ENCODE measurements at places on chromosomes 16 and 17.
A peak's percentile ranks its signal among the peaks of the same experiment; 100 is the strongest.

DNA sequence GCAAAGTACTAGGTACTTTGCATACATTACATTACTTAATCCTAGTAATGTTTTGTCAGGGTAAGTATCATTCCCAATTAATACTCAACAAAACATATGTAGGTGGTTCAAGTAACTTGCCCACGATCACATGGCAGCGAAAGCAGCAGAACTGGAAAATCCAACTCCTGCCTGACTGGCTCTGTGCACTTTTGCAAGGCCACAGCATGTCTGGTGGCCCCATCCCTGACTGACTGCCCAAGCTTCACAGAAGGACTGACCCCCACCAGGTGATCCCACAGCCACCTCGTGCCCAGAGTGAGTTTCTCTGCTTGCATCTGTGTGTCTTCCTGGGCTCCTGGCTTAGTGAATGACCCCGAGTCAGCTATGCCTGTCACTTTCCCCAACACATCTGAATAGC is 11.4 kb downstream of the CNP start:
- DNase-seq: no peak

- DNase-seq: no peak
Measured at GRCh38 chr16:69404275-69404805, 18.5 kb upstream of the TERF2 start.

- DNase-seq: peak; percentile 56
Measured at GRCh38 chr16:27313422-27314160, at the start of gene IL4R. Gene IL4R, plus strand, starts transcription at chr16:27313974. Its CDS starts 26,230 bp downstream, at chr16:27340204.

GRCh38 chr16:266258-267164 is 9.2 kb downstream of the RGS11 start:
- DNase-seq: no peak

DNA sequence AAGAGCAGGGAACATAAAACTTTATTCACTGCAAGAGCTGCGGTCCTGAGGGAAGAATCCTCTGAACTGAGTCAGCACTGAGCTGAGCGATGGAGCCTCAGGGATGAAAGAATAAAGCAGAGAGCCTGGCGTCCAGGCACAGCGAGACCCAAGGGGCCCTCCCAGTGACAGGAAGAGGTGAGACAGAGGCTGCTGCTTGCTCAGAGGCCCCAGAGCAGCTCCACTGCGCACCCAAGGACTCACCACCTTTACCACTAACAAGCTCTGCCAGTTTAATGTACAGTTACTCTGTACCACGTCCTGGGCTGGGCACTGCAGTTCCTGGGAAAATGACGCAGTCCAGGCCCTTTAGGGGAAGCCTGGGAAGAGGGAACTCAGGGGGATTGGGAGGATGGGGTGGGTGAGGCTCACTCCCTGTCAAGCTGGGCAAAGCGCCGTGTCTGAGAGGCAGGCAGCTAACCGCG is 5.6 kb downstream of the GFAP start:
- no peak for DNase-seq

- no peak for DNase-seq
Measured at GRCh38 chr17:309361-309888, 43.2 kb downstream of the RPH3AL start.

DNA sequence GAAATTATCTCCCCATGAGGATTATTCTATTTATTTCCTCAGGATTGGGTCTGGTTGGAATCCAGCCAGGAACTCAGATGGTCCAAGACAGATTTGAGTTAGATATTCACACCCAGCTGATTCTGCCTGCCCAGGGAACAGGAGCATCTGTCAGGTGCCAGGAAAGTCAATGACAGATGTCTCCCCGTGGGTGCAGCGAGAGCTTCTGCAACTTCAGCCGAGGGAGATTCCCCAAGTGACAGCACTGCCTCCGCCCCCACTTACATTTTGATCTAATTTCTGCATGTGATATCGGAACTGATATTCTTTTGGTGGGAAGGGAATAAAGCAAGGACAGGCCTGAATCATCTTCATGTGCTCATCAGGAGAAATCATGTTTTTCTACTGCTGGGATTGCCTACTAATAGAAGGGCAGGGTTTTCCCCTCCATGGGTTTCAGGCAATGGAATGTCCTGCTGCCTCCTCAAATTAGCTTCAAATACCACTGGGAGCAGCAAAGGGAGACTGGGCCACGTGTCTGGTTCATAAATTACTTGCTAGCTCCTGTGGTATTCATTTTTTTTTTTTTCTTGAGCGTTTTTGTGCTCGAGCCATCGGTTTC is 15.7 kb upstream of the DHX8 start:
- DNase-seq: no peak

DNA sequence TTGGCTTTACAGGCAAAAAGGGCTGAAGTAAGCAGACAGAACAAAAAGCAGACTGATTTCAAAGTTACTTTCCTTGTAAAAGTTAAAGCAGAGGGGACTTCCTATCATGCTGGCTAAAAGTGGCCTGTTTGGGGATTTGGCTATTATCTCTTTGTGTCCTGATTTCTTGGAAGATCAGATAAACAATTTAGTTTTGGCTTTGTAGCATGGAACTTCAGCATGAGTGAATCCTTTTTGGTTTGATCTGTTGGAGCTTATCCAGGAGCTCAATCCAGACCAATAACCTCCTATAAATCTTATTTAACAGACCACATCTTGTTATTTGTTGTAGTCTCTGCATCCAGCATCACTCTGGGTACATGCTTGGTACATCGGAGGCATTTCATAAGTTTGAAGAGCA is 8.9 kb upstream of the RNF112 start:
- no peak for DNase-seq
